ENCODE measurements at places on chromosomes 11 and 22.
A peak's percentile ranks its signal among the peaks of the same experiment; 100 is the strongest.

GRCh38 chr11:20110908-20111669, 49.2 kb downstream of the DBX1 start:
- peak; percentile 91 for DNase-seq

DNA sequence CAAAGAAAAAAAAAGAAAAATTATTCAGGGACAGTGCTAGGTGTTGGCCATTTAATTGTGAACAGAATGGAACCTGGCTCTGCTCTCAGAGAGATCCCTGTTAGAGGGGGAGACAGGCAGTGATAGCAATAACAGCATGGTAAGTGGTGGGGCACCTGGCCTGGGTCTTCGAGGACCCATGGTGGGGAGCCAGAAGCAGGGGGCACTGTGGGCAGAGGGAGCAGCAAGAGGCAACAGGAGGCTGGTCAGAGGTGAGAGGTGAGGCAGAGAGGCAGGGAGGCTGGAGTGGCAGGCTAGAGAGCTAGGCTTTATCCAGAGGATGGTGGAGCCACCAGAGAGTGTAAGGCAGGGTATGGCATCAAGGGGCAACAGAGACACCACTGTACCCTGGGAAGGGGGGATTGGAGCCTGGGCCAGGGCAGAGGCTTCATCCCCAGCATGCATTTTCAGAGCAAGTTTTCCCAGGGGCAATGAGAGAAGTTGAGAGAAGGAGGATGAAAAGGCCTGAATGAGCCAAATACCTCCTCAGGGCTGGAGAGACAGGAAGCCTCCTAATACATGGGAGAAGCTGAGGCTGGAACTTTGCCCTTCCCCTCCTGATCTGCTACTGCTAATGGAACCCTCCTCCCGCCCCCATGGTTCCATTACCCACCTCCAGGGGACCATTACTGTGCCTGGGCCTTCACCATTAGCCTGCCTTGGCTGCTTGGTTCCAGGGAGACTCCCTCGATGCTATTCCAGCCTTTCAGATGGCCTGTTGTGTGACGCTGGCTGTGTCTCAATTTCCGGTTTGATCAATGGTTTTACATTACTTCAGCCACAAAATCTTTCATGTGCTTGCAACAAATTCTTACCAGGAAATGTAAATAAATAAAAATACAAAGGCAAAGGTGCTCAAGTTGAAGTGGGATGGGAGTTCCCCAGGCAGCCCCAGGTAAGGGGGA, 2.6 kb upstream of the P2RY2 start:
- DNase-seq, result no peak

GRCh38 chr11:66465373-66466224, 1.1 kb upstream of the PELI3 start:
- no peak for DNase-seq

- no peak for DNase-seq
These were observed 43.5 kb downstream of the SIK2 start for GRCh38 chr11:111645657-111646316.
